ENCODE measurements at places on chromosomes 13 and 19. TPM values are rescaled to one million over a fixed set of nuclear protein-coding genes. Genes with fewer than 3 reads are reported as not detected.

Gene GSX1
- not detected for total RNA-seq

- peak; percentile 45 for DNase-seq
Measured at GRCh38 chr13:76148926-76149325, 512.8 kb downstream of the LMO7 start.

GRCh38 chr19:17951990-17952976 lies 14.6 kb upstream of the KCNN1 start:
- DNase-seq, result no peak

DNA sequence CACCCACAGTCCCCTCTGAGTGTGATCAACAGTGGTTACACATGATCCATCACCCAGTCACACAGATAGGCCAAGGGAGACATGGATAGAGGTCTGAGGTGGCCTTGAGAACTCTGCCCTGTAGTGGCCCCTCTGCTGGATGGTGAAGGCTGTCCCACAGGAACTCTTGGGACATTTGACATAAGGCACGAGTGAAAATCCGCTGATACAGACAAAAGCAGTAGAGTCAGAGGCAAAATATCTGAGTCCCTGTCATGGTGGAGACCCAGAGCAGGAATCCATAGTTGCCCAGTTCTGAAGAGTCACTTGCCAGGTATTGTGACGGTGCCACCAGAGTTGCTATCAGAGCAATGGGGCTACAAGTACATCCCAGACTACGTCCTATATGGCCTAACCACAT lies 18.8 kb upstream of the SLC25A30 start:
- DNase-seq, result no peak

DNA sequence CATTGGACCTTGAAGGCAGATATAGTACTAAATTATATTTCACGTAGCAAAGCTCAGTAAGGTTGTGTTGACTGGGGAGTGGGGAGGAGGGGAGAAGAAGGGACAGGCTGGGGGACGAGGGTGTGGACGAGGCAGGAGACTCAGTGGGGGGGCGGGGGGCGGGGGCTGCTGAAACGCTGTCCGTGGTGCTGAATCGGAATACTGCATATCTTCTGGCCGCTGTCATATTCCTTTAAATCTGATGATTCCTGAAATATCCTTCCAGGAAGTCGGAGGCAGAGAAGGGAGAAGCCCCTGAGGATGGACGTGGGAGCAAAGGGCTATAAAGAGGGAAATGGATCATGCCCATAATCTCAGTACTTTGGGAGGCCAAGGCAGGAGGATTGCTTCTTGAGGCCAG lies 34.7 kb upstream of the CASP14 start:
- DNase-seq, result no peak

Gene PPM1N
- 0.48 TPM for total RNA-seq
